ENCODE measurements at places on chromosomes 7 and 10. TPM values are rescaled to one million over a fixed set of nuclear protein-coding genes. Genes with fewer than 3 reads are reported as not detected.

The SLC29A4 gene
- 4.1 TPM for total RNA-seq

The KCNMA1 gene
- 11.2 TPM for total RNA-seq

The PNLIPRP2 gene
- total RNA-seq = not detected

The TMEM196 gene
- 1.5 TPM for total RNA-seq

The NUTM2D gene
- total RNA-seq = 2.0 TPM

The OPN4 gene
- total RNA-seq = not detected

The SFTPA1 gene
- total RNA-seq = not detected

The SHH gene
- not detected for total RNA-seq

The CCDC3 gene
- total RNA-seq = 2.4 TPM

The FRMD4A gene
- total RNA-seq = 6.8 TPM

The SRPK2 gene
- 44.0 TPM for total RNA-seq

The TMEM225B gene
- 4.2 TPM for total RNA-seq

The CYCS gene
- 18.3 TPM for total RNA-seq

The KCP gene
- total RNA-seq = not detected
